Right lobe of liver (tissue), 6 donors: ENCODE measurements at places on chromosomes 5 and 9. TPM values are rescaled to one million over a fixed set of nuclear protein-coding genes. Genes with fewer than 3 reads are reported as not detected.
A peak's percentile ranks its signal among the peaks of the same experiment; 100 is the strongest.

GRCh38 chr5:176985516-176985915 is 21.1 kb downstream of the UIMC1 start:
- H3K27ac ChIP-seq = no peak overlapping the region
- no peak for DNase-seq
- H3K27me3 ChIP-seq = no peaks in the 10 kb centered on the region
- no peak overlapping the region for H3K4me3 ChIP-seq
- no peaks in the 10 kb centered on the region for H3K36me3 ChIP-seq
- H3K4me1 ChIP-seq = no peaks in the 10 kb centered on the region

GRCh38 chr9:101462558-101462957 is 27.0 kb upstream of the ALDOB start:
- no peaks in the 10 kb centered on the region for H3K4me1 ChIP-seq
- H3K36me3 ChIP-seq = no peaks in the 10 kb centered on the region
- no peak for DNase-seq
- H3K27ac ChIP-seq = no peak overlapping the region

DNA sequence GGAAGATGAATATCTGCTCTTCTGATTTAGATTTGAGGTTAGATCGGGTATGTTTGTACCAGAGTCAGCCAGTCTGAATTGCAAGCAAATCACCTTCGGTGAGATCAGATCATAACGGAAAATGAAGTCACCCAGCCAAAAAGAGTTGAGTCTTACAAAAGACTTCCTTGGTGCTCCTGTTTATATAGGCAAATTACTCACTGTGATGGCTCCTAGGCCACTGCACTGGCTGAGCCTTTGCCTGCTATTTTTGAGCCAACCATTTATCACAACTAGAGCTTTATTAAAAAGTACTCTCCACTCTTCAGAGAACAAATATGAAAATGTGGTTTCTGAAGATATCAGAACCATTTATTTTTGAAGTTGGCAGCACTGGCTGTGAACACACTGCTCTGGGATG is 277.7 kb upstream of the PCSK5 start:
- H3K27ac ChIP-seq = no peak overlapping the region
- H3K36me3 ChIP-seq = no peaks in the 10 kb centered on the region
- H3K4me1 ChIP-seq = no peaks in the 10 kb centered on the region
- no peak overlapping the region for H3K4me3 ChIP-seq

- H3K4me3 ChIP-seq = peak overlapping the region; percentile 88
- no peaks in the 10 kb centered on the region for H3K27me3 ChIP-seq
- peak overlapping the region; percentile 95 for H3K27ac ChIP-seq
- no peaks in the 10 kb centered on the region for H3K4me1 ChIP-seq
- no peaks in the 10 kb centered on the region for H3K36me3 ChIP-seq
- no peak for DNase-seq
Observed at GRCh38 chr9:97633859-97634490, 354 bp downstream of the NCBP1 start.

DNA sequence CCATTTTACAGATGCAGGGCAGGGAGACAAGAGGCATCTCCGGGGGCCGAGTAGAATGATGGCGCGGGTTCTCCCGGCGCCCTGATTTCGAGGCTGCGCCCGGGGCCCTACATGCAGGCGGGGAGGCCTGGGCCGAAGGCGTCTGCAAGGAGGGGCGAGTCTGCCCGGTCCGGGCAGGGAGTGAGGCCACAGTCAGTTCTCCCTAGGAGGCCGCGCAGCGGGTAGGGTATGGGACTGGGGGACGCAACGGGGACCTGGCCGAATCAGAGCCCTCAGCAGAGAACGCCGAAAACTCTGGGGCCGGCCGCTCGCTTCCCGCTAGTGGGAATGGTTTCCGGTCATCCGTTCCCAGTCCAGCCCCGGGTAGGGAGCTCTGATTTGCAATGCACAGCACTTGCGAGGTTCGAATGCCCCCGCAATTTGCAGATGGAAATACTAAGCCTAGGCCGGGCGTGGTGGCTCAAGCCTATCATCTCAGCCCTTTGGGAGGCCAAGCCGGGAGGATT is 6.4 kb downstream of the TLX3 start:
- peaks cover 20% of the 10 kb centered on the region for H3K27me3 ChIP-seq
- H3K27ac ChIP-seq = no peak overlapping the region
- H3K36me3 ChIP-seq = no peaks in the 10 kb centered on the region

DNA sequence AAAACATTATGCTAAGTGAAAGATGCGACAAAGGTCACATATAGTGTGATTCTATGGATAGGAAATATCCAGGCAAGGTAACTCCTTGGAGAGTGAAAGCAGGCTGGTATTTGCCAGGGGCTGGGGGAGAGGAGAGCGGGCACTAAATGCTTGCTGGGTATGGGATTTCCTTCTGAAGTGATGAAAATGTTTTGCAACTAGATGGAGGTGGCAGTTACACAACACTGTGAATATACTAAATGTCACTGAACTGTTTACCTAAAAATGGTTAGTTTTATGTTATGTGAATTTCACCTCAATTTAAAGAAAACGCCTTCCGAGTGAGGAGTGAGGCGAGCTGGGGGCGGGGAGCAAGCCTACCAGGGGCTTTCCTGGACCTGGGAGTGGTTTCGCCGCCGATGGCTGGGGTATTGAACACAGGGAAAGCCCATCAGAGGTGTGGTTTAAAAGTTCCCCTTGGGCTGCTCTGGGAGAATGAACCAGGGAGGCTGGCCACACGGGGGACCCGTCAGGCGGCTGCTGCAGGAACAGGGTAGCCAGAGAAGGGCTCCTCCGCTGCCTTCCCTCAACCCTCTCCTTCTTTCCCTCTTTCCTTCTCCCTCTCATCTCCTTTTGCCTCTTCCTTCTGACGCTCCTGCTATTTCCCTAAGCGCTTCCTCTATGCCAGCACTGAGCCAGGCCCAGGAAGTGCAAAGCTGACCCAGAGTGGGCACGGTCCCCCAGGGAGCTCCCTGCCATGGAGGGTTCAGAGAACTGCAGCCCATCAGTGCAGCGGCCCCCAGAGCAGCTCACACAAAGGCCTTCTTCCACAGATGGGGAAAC is 4.9 kb downstream of the AKNA start:
- peak overlapping the region; percentile 21 for H3K27ac ChIP-seq
- peaks cover 40% of the 10 kb centered on the region for H3K4me1 ChIP-seq
- H3K27me3 ChIP-seq = no peaks in the 10 kb centered on the region

DNA sequence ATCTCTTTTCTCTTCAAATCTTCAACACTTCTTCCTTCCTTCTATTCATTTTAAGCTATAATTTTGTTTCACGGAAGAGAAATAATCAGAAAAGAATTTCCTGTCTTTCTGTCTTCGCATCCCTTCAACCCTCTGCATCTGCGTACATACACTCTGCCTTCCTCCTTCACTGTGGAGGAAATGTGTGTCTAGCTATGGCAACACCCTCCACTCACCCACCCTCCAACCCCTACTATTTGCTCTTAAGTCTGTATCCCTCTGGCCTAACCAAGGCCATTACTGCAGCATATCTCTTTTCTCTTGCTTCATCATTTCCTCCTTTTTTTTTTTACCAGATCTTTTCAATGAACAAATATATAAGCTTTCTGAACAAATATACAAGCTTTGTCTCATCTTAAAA is 105.7 kb upstream of the NUDT12 start:
- H3K27ac ChIP-seq = no peak overlapping the region
- no peak overlapping the region for H3K4me3 ChIP-seq
- H3K36me3 ChIP-seq = no peaks in the 10 kb centered on the region
- no peak for DNase-seq
- no peaks in the 10 kb centered on the region for H3K27me3 ChIP-seq

- no peak for DNase-seq
- no peaks in the 10 kb centered on the region for H3K36me3 ChIP-seq
- H3K4me3 ChIP-seq = no peak overlapping the region
- H3K27me3 ChIP-seq = no peaks in the 10 kb centered on the region
Observed at GRCh38 chr9:85344901-85345300, 396.9 kb downstream of the AGTPBP1 start.

GRIA1 gene
- not detected for total RNA-seq

PRR16 gene
- total RNA-seq = 0.39 TPM

SLC6A19 gene
- total RNA-seq = 0.37 TPM

SPINK1 gene
- 229 TPM for total RNA-seq

IL6ST gene
- 308 TPM for total RNA-seq

LCN15 gene
- not detected for total RNA-seq
